ENCODE measurements at places on chromosomes 12 and 14. TPM values are rescaled to one million over a fixed set of nuclear protein-coding genes. Genes with fewer than 3 reads are reported as not detected.

Gene APPL2
- 25.4 TPM for total RNA-seq

Gene CCDC197
- total RNA-seq: not detected

Gene FAM181A
- not detected for total RNA-seq

Gene RPL41
- 3,191 TPM for total RNA-seq

Gene KRT6C
- total RNA-seq: not detected

Gene TPH2
- total RNA-seq: not detected

Gene SLC7A7
- not detected for total RNA-seq

Gene IRAK3
- 4.8 TPM for total RNA-seq

Gene CMA1
- total RNA-seq: not detected

Gene PYGL
- not detected for total RNA-seq

Gene SCN8A
- 0.41 TPM for total RNA-seq

Gene NRXN3
- total RNA-seq: not detected

Gene PARPBP
- 24.5 TPM for total RNA-seq

Gene BDKRB1
- not detected for total RNA-seq

Gene PTHLH
- not detected for total RNA-seq

Gene RPGRIP1
- not detected for total RNA-seq

Gene LRCOL1
- not detected for total RNA-seq

Gene CISTR
- not detected for total RNA-seq

Gene ITPK1
- total RNA-seq: 74.0 TPM

Gene HCAR1
- 2.0 TPM for total RNA-seq

Gene SLCO1B1
- not detected for total RNA-seq

Gene ENTPD5
- total RNA-seq: 9.7 TPM

Gene OLR1
- total RNA-seq: not detected

Gene ACSM4
- not detected for total RNA-seq

Gene FAM90A1
- not detected for total RNA-seq

Gene ERBB3
- 1.3 TPM for total RNA-seq

Gene ADCY4
- total RNA-seq: 5.3 TPM

Gene ATP2B1
- total RNA-seq: 15.9 TPM

Gene KRT3
- total RNA-seq: not detected

Gene VPS33A
- total RNA-seq: 31.9 TPM

Gene HOXC12
- not detected for total RNA-seq

Gene ACRBP
- 1.5 TPM for total RNA-seq

Gene PITPNM2
- total RNA-seq: 17.5 TPM

Gene FLVCR2
- 6.9 TPM for total RNA-seq

Gene SMCO2
- total RNA-seq: 1.4 TPM

Gene SPIC
- total RNA-seq: not detected

Gene POTEM
- not detected for total RNA-seq

Gene NEMP1
- 45.4 TPM for total RNA-seq

Gene NINJ2
- total RNA-seq: 16.0 TPM

Gene NKX2-1
- not detected for total RNA-seq

Gene RERG
- total RNA-seq: 0.20 TPM

Gene SSPN
- total RNA-seq: not detected

Gene REC8
- 72.3 TPM for total RNA-seq

Gene OTOGL
- not detected for total RNA-seq

Gene CACNA2D4
- total RNA-seq: 15.1 TPM

Gene SLC17A8
- total RNA-seq: not detected

Gene HEATR5A
- total RNA-seq: 14.7 TPM

Gene SIX6
- not detected for total RNA-seq

Data from T-helper 1 cell treated with Interleukin-12 subunit alpha and Interleukin-12 subunit beta and Interleukin-4 antibody, amounts not matched to agents 30 ng/mL and 1 ng/mL, for 36 hours (primary cell).